ENCODE measurements at places on chromosomes 4 and X.

DNA sequence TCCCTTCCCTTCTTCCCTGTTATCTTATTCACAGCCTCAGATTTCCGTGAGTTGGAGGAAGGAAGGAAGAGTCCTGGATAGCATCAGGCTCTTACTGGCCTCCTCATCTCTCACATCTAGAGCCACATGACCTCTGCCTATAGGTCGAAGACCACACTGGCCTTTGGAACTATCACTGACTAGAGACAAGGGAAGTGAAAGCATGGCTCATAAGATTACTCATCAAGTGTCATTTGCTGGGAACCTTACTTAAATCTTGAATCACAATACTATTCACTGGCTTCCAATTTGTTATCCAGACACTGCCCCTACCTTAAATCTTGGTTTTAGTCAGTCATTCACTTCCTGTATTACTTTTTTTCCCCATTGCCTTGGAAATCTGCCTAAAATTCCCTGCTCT, 61.6 kb upstream of the MTMR8 start:
- DNase-seq, result no peak

GRCh38 chr4:98245226-98245625, 16.0 kb upstream of the RAP1GDS1 start:
- DNase-seq, result no peak

DNA sequence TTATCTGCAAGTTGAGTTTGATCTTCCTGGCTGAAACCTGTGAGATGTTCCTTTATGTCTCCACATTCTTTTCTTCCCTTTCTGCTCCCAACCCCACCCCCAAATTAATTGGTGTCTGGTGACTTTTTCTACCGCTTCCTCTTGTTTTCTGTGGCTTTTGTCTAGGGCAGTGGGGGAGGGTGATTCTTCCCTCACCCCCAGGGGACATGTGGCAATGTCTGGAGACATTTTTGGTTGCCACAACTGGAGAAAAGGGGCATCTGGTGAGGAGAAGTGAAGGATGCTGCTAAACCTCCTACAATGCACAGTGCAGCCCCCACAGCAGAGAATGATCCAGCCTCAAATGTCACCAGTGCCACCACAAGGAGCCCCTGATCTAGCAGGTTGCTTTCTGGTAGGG, 152.9 kb downstream of the NHS start:
- no peak for DNase-seq

DNA sequence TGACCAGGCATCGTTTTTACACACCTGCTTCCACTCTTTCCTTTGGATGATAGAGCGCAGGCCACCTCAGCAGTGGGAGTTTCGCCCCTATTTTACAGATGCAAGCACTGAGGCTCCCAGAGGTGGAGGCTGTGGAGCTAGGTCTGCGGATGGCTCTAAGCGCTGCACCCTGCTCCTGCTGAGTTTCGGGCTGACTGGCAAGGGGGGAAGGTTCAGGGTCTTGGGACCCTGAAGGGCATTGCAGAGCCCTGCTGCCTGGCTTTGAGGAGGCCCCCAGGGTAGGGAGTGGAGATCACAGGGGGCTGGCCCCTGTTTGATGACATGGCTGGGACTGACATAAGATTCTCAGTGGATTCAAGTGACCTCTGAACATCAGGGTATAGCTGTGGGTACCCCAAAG, 62.8 kb upstream of the NKX1-1 start:
- DNase-seq, result no peak

GRCh38 chrX:151153667-151154066, 22.7 kb upstream of the GPR50 start:
- no peak for DNase-seq

DNA sequence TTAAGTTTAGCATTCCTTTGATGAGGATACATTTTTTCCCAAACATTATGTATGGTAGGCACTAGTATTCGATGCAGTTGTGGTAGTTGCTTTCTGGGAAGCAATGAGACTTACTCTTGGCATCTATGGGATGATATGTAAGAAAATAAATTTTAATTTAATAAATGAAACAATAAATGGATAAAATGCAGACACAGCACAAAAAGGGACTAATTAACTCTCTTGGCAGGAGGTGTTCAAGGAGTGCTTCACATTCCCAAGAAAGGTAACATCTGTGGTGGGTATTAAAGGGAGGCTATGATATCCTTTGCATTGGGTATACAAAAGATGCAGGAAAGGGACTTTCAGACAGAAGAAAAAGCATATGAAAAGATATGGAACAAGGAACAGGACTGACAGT, 111.0 kb downstream of the PGRMC2 start:
- DNase-seq, result no peak

GRCh38 chr4:2798399-2799223, 5.7 kb downstream of the SH3BP2 start:
- DNase-seq, result no peak

GRCh38 chr4:108592674-108592986, 27.7 kb upstream of the RPL34 start:
- DNase-seq, result no peak

DNA sequence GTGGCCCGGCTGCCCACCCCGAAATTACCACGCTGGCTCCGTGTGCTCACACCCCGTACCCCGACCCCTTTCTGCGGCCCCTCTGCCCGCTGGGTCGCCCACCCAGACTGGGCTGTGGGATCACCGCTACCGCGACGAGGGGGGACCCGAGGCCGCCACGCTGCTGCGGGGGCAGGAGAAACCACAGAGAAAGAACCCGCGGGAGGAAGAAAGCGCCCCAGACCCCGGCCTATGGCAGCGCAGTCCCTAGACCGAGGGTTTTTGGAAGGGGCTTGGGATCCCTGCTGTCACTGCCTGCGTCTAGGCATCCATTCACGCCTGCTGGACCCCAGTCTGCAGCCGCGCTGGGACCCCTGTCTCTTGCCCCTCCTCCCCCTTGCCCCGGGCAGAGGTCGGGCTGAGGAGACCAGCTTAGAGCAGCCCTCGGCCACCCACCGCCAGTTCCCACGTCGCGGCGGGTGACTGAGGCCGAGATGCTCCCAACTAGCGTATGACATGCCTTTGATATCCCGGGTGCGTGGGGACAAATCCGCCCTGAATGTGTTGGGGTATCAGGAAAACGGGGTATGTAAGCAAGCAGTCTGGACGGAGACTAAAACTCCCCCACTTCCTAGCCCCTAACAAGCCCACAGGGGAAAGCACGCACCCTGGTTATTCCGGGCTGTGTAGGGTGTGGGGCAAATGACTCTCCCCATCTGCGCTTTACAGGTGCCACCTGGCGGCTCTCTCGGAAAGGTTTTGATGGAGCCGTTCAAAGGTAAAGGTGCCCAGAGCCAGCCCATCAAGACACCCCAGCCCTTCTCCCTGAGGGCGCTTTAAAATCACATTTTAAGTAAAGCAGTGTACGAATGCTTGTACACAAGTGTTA, 862 bp upstream of the INPP4B start:
- DNase-seq, result no peak

DNA sequence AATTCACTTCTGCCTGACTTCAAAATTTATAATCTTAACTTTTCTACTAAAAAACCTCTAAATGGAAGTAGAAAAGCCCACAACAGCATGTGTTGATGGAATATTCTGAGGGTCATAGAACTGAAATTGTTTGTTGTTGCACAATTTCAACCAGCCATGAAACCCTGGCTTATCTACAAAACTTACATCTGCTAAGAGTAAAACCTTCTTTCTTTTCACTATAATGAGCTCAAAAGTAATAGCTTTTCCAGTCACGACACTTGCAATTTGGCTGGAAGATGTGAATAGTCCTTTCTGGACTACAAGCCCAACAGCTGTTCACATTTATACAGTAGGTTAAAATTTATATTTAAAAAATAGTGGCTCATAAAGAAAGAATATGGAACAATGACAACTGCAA, 250.0 kb downstream of the GPAT3 start:
- DNase-seq, result no peak

DNA sequence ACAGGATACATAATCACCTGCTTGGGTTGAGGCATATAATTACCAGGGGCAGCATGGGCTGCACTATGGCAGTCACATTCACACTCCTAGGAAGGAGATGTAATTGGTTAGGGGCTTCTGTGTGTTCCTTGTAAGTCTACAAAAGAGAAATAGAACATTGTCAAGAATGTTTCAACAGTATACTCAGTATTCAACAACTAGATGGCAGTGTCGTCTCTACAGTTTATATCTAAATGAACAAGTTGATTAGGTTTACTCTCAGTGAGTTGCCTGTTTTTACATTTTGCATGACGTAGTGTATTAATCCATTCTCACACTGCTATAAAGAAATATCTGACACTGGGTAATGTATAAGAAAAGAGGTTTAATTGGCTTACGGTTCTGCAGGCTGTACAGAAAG, 50.5 kb upstream of the RAB33B start:
- DNase-seq, result no peak

- DNase-seq, result no peak
These were observed 13.5 kb downstream of the TEX13B start for GRCh38 chrX:107968623-107969022.

DNA sequence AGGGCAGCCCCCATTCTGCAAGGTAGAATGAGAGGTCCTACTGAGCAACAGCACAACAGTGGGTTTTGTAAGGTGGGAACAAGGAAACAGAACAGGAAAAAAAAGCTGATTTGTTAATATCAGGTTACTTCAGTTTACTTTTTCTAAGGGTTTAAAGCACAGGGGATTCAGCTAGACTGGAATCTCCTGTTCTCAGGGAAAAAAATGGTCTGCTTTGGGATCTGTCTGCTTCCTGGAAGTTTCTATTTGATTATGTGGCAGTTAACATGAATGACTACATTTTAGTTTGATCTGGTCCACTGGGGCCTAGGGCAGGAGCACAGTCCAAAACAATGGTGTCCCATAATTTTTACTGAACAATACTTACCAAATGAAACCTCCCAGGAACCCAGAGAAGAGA, 104.6 kb downstream of the FBXW7 start:
- DNase-seq, result no peak

DNA sequence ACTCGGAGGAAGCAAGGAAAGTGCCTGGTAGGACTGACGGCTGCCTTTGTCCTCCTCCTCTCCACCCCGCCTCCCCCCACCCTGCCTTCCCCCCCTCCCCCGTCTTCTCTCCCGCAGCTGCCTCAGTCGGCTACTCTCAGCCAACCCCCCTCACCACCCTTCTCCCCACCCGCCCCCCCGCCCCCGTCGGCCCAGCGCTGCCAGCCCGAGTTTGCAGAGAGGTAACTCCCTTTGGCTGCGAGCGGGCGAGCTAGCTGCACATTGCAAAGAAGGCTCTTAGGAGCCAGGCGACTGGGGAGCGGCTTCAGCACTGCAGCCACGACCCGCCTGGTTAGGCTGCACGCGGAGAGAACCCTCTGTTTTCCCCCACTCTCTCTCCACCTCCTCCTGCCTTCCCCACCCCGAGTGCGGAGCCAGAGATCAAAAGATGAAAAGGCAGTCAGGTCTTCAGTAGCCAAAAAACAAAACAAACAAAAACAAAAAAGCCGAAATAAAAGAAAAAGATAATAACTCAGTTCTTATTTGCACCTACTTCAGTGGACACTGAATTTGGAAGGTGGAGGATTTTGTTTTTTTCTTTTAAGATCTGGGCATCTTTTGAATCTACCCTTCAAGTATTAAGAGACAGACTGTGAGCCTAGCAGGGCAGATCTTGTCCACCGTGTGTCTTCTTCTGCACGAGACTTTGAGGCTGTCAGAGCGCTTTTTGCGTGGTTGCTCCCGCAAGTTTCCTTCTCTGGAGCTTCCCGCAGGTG, 637 bp downstream of the AR start:
- DNase-seq, result no peak

- DNase-seq, result no peak
These were observed 464.9 kb downstream of the SMARCA1 start for GRCh38 chrX:129058405-129058804.

DNA sequence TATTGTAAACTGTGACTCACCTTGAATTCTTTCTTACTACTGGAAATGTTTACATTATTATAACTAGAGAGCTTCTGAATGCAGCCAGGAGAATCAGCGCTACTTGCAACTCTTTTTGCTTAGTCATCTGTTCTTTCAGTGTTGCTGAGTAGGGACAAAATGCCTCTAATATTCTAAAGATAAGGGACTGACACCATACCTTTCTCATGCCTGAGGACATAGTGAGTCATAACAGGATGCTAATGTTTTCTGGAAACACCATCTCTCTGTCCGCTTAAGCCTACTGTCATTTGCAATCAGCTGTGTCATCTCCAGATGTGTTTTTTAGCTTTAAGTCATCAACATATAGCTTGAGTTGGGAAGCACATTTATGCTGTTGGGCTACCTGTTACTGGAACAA, 108.3 kb downstream of the QRFPR start:
- peak; percentile 53 for DNase-seq
